Testis (tissue), 5 donors: ENCODE measurements at places on chromosomes 5 and 9. TPM values are rescaled to one million over a fixed set of nuclear protein-coding genes. Genes with fewer than 3 reads are reported as not detected.

- no peak for DNase-seq
Measured at GRCh38 chr9:137353223-137354152, 51.4 kb upstream of the NRARP start.

- DNase-seq, result no peak
Measured at GRCh38 chr9:96057155-96057554, 181.7 kb downstream of the ERCC6L2 start.

DNA sequence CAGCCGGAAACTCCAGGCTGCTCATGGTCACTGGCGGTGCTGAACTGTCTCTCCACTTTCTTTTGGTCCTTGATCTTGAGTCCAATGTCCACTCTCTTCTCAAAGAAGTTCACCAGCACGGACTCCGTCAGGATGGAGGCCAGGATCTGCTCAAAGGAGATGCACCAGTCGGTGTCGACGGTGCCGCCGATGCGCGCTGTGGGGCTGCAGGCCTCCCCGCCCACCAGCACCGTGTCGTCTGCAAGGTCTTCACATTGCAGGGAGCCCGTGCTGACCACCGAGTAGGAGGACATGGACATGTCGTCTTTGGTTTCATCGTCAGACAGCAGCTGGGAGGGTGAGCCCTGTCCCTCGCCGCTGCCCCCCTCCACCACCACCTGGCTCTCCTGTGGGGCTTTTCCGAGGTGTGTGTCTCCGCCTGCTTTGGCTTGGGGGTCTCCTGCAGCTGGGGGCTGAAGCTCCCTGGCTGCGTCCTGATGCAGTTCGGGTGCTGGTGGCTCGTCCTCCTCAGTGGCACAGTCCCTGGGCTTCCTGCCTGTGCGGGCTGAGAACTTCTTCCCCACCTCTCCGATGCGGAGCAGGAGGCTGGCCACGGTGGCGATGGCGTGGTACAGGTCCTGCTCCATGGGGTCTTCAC lies 5.0 kb upstream of the MRNIP start:
- DNase-seq, result no peak

DNA sequence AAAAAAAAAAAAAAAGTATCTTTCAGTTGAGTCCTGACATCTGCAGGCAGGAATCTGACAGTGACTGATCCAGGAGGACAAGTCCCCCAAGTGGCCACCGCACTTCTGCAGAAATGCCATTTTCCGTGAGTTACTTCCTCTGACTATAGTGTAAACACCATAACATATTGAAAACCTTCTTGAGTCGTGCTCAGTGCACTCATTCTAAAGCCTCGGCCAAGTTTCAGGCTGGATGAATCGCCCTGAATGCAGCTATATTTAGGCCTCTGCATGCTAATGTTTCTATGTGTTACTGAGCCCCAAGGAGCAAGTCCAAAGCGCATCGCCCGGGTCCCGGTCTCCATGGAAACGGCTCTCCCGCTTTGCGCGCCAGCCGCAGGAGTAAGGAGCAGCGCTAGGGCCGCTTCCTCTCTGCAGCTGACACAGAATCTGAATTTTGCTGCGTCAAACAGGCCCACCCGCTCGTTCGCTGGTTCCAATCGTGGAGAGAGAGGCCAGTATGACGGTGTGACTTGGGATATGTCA lies 335.4 kb downstream of the MSX2 start:
- DNase-seq, result peak; percentile 44

DNA sequence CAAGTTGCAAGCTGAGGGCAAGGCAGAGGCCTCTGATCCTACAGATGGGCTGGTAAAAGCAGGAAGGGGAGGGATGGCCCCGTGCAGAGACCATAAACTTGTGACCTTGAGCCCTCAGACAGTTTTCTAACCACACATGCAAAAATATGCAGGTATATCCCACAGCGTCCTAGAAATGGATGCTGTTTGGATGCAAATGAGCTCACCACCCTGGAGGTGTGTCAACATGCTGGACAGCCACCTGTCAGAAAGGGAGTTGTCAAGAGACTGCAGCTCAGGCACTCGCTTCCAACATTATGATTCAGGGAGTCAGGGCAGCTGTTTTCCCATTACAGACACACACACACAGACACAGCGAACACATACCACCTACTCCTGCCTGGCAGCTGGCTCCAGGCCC lies 97.3 kb upstream of the PANK3 start:
- DNase-seq, result no peak

DNA sequence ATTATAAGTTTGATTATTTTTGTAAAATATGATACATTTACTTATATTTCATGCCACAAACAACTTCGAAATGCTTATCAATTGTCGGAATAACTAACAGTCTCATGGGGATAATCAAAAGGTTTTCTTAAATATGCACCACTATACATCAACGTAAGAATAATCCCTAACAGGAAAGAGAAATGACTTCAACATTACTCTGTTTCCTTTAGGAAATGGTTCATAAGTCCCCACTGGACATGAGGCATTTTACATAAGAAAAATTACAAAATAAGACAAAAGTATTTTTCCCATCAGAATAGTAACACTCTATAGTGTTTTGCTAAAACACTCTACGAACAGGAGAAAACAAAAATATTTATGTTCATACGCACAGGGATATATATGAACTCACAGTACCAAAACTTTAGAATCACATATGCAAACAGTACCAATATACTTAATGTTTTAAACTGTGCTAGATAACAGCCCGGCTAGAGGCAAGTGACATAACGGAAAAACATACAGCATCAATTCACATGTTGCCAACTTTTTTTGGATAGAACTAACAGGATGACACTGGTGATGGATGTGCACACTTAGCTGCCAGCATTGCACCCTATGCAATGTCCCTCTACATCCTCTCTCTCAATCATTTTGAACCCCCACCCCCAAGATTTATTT lies 120.5 kb downstream of the NFIB start:
- DNase-seq, result no peak

- no peak for DNase-seq
Measured at GRCh38 chr9:7974335-7974960, 174.9 kb upstream of the DMAC1 start.

DNA sequence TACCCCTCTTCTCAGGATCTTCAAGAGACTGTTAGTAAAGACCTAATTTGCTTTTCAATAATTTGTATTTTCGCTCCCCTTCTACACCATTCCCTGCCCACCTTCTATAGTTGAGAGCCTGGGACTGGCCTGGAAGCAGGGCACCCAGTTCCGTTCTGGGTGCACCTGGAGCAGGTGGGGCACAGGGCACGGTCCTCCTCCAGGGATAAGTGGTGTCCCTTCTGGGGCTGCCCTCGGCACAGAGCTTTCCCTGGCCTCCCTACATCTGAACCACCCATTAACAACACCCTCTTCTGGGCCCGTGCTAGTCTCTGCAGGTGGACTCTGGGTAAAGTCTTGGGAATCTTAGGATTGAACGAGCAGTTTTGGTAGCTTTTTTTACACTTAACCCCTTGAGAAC lies 92.8 kb upstream of the PANK3 start:
- no peak for DNase-seq

DNA sequence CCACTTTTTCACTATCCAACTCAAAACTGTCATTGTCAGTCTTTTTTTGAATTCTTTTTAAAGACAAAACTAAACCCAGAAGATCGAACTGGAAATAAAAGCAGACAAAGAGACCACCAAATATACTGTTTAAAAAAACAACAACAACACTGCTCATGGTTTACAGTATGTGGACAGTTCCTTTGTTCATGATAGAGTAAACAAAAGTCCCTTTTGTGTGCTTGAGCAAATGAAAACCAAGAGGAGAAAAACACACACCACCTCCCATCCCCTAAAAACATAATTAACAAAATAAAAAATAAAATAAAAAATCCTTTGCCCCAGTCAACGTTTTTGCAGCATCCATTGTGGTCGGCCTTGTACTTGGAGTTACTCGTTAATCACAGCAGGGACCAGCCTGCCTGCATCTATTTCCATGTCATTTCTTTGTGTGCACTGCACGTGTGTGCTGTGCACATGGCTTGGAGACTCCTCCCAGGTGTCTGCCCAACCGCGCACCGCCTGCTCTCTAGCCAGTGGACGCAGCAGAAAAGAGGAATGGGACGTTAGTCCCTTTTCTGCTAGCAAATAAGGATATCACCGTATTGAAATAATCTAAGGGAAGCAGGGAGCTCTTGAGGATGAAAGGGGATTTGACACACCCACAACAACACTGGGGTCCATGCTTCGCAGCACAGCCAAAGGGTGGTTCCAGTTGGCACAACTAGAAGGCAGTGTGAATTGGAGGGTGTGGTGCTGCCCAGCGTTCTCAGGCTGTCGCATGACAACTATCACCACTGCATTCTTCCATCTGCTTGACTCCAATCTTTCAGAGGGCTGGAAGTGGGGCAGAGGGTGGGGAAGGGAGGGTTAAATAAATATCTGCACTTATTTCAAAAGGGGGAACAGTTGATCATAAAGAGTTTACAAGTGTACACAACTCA lies 130.0 kb downstream of the SEMA6A start:
- DNase-seq, result no peak

DNA sequence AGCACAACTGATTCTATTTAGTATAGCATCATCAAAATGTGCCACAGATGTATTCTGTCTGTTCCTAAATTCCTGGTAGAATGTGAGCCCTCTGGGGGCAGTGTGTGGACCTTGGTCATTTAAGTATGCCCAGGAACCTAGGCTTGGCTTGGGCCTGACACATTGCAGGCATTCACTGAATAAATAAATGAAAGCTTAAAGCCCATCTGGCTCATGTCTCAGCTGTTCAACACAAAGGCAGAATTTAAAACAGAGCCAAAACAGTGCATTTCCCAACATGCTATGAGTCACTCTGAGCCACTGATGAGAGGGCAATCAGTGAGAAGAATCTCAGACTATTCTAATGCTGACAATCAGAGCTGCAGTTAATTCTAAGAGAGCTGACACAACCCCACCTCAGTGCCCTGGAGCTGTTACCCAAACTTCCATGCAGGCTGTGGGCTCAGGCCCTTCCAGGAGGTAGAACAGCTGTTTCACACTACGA lies 8.1 kb downstream of the FAM193B start:
- no peak for DNase-seq

GRCh38 chr9:129400001-129400970 lies 220.6 kb downstream of the C9orf50 start:
- DNase-seq, result no peak

GRCh38 chr9:127214421-127215267 lies 49.9 kb upstream of the GARNL3 start:
- DNase-seq, result peak; percentile 72

DNA sequence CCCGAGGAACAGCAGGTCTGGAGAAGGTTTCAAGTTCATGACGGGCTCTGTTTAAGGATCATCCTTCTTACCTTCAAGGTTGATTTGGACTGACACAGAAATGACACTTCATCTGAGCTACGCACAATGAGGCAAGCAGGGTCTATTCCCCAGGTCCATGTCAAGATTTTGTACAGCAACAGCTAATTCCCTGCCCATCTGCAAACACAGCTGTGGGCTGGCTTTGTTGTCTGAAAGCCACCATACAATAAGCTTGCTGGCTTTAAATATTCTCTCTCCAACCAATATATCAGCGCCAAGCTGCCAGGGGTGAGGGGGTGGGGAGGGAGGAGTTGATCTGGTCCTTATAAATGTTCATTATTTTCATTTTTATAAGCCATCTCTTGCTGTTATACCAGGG lies 92.0 kb downstream of the OTULIN start:
- no peak for DNase-seq

DNA sequence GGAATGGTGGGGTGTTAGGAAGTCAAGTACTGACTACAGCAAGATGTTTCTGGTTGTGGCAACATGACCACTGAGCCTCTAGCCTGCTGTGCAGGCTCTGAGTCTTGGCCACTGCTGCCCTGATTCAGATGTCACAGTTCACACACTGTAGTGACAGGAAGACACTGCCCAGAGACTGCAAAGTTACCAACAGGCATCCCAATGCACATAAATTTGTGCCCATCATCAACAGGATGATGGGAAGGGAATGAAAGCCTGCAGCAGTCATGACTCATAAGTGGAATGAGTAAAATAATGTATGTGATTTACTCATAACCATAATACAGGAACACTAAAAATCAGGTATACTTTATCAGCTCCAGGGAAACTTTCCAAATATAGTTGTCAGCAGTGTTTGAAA lies 251.6 kb upstream of the HAPLN1 start:
- DNase-seq, result no peak

- no peak for DNase-seq
Measured at GRCh38 chr5:165310031-165310430, 1804.6 kb downstream of the MAT2B start.

DNA sequence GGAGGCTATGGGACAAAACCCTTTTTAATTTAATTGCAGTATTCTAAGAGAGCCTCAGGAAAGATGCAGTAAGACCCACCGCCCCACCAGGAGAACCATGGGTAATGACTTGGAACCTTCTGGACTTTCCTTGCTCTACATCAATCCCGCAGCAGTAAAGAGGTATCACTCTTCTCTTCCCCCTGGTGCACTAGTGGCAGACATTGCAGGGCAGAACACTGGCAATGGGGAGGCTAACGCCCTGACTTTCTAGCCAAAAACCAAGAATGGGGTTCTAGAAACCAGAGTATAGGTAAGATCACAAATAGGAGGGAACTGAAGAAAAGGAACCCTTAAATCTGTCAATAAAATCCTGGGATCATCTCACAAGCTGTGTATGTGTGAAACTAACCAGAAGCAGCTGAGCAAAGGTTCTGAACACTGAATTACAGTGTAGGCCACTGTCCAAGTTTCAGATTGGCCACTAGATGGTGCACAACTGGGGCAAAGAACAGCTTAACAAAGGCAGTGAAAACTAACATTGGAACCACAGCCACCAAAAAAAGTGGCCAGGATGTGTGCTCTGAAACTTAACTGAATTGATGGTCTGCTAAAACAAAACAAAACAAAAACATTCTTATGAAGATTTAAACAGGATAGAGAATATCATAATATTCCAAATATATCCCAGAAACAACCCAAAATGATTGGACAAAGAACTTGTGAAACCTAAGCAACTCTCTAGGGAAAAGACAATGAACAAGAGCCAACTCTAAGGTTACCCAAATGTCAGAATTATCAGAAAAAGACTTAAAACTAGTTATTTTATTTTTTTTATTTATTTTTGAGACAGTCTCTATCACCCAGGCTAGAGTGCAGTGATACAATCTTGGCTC lies 6.6 kb upstream of the FAM151B start:
- peak; percentile 32 for DNase-seq

DNA sequence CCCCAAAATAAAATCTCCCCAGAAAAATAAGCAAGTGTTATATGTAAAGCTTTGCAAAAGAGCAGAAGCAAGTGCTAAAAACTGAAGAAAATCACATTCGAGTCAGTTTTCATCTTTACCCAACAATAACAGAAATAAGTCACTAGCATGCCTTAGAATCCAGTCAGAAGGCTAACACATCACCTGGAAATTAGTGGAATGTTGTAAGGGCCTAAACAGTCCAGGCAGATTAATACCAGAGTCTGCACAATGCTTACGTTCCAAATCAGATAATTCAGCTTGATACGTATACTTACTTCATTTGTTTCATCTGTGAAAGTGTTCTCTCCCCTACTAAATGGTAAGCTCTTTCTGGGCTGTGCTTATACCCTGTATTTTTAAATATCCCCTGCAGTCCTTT lies 42.7 kb downstream of the SUSD1 start:
- DNase-seq, result no peak

Gene OR13C4
- not detected for polyA plus RNA-seq

Gene MARCHF11
- polyA plus RNA-seq, result 189 TPM

Gene GALT
- 25.9 TPM for polyA plus RNA-seq

Gene FBXW2
- 46.5 TPM for polyA plus RNA-seq

Gene GLE1
- 82.3 TPM for polyA plus RNA-seq

Gene ADAMTS12
- 4.9 TPM for polyA plus RNA-seq
